ENCODE measurements at places on chromosomes 1 and 21.

DNA sequence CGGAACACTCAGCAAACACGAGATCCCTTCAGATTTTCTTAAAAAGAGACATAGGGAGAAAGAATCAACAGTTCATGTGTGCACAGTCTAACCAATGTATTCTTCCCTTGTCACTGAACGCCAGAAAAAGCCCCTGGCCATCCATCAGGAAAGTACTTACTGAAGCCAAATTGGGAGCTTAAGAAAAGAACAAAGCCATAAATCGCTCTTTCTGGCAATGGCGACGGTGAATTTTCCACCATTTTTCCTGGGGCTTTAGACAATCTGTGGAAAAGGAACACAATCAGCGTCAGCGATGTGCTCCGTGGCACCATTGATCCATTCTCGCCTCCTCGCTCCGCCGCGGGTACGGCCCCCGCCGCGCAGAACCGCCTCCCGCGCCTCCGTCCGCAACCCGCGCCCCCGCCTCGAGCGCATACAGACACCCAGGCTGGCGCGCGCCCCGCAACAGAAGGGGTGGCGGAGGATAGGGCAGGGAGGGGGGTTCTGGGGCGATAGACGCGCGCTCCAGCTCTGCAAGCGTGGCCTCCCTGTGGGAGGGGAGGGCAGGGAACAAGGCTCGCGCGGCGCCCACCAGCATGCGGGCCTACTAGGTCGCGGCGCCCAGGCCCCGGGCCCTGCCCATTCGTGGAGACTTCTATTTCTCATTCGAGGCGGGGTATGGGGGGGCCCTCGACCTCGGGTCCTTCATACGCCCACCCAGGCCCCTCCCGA, 440 bp downstream of the PIGP start:
- DNase-seq, result no peak

GRCh38 chr1:153535242-153536011, at the start of gene S100A6:
TSS of gene S100A6 (minus strand) at chr1:153535991. CDS start at chr1:153535339, 652 bp downstream.
- peak; percentile 85 for DNase-seq

- DNase-seq, result no peak
Observed at GRCh38 chr1:239261521-239261920, 124.8 kb upstream of the CHRM3 start.

DNA sequence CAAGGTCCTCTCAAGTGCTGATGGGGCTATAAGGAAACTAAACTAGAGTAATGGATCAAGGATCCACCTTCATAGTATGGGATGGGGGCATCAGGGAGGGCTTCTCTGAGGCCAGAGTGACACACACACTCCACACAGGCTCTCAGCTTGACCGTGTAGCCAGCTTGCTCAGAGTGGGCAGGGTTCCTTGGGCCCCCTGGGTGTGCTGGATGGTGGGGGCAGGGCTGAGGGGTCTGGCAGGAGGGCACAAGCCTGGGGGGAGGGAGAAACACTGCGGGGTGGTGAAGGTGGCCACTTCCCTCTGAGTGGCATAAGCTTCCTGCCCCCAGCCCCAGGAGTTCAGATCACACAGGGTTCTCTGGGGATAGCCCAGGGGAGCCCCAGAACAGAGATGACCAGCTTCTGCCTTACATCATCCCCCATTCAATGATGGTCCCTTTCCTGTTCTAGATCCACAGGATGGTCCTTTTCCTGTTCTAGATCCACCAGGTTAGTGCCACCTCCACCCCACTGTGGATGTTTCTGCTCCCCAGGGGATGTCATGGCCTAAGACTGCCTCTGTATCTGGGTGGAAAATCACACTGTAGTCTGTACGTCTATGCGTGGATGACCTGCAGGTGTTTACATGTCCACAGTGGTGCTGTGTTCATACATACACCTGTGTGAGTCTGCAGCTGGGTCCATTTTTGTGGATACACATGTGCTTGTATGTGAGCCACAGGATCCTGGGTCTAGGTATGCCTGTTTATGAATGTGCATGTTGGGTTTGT, 525.0 kb downstream of the PTPRU start:
- no peak for DNase-seq

- no peak for DNase-seq
Observed at GRCh38 chr21:27646691-27647090, 679.8 kb upstream of the ADAMTS5 start.

GRCh38 chr21:24729568-24729967, 877.7 kb downstream of the MRPL39 start:
- no peak for DNase-seq

- no peak for DNase-seq
Observed at GRCh38 chr1:175216444-175216843, 23.9 kb upstream of the KIAA0040 start.

GRCh38 chr1:162380061-162380846, 1.3 kb upstream of the C1orf226 start:
- DNase-seq, result no peak

DNA sequence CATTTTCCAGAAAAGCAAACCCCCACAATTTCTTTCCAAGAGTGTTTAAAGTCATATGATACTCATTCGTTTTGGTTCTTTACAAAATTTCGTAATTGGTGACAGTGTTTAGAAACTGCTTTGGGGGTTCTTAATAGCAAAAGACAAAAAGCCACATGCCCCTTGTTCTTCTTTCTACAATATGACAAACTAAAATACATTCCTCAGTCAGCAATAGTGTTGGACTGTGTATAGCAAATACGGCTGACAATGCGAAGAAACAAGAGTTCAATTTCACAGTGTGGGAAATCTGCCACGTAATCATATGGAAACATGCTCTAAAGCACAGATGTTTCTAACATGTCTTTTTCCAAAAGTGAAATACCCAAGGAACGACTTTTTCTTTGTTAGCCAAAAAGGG, 7.6 kb upstream of the IFNAR1 start:
- no peak for DNase-seq

DNA sequence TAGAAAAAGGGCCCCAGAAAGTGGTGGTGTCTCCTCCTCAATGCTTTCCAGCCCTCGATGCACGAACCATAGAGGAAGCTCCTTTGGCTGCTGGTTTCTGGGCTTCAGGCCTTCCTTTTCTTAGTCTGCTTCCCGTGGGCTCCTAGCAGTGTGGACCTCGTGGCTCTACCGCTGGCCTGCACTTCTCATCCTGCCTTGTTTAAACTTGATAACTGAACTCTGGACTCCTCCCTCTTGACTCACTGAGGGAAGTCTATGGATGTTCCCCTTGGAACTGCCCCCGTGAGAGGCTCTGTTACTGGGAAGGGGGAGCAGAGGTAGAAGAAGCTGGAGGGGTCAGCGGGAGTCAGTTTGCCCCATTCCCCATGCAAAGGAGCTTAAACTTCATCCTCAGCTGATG, 75.3 kb upstream of the WDR26 start:
- no peak for DNase-seq

- no peak for DNase-seq
Observed at GRCh38 chr1:14666373-14666772, 67.9 kb downstream of the KAZN start.

- DNase-seq, result no peak
Observed at GRCh38 chr1:185601189-185601588, 133.0 kb upstream of the HMCN1 start.

DNA sequence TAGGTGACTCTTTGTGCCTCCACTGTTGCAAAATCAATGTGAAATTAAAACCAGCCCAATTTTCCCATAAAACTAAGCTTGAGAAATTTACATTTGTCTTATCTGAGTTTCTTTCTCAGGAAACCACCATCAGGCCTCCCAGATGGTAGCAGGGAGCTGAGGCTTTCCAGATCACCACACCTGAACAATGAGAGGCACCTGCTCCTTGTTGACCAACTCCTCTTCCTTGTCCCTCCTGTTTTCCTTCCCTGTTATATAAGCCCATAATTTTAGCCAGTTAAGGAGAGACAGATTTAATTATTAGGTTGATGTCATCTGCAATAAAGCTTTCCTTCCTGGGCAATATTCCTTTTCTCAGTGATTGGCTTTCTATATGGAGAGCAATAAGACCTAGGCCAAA, 32.0 kb upstream of the C1orf185 start:
- DNase-seq, result no peak

DNA sequence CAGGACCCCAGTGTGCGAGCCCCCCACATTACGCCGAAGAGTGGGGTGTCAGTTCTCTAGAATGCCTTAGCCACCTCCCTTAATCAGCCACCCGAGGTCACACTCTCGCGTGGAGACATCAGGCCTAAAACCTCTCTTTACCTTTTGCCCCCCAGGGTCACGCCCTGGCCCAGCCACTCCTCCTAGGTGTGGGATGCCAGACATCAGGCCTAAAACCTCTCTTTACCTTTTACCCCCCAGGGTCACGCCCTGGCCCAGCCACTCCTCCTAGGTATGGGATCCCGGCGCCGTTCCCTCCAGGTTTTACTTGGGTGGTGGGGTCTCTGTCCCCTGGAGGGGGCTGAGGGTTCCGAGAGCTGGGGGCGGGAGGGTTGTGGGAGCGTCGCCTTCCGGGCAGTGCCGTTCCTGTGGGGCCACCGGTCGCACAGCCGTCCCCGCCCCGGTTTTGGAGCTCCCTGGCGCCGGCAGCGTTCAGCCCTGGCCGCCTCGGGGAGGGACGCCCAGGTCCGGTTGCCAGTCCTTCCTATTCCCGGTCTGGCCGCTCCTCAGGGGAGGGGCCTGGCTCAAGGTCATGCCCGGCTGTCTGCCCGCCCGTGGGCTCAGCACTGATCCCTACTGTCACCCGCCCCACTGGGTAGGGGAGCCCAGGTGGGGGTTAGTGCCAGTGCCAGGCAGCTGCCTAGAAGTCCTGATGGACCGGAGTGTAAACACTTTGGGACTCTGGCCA, 882 bp downstream of the VPS13D start:
- DNase-seq, result peak; percentile 86

DNA sequence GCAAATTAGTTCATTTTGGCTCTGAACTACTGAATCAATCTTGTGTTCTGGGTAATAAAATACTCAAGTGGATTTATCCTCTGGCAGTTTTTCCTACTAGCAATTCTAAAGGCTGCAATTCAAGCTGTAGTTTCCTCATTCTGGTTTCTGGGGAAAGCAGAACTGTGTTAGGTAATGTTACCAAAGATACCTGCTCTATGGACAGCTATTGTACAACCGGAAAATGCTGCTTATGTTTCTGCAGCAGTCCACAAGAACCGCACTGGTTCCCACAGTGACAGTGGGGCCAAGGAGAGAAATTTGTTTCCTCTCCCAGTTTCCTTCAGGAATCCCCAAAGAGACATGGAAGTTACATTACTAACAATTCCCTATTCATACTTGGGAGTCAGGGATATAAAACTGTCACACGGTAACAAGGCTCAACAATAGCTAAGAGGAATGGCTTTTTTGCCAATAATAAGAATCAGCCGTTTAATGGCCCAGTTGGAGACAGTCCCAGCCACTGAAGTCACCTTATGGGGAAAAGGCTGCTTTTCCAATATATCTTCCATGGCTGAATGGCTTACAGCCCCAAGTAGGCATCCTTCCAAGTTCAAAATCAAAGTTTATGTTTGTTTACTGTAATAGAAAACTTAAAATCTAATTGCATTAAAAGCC, 52.6 kb downstream of the PCNX2 start:
- no peak for DNase-seq

DNA sequence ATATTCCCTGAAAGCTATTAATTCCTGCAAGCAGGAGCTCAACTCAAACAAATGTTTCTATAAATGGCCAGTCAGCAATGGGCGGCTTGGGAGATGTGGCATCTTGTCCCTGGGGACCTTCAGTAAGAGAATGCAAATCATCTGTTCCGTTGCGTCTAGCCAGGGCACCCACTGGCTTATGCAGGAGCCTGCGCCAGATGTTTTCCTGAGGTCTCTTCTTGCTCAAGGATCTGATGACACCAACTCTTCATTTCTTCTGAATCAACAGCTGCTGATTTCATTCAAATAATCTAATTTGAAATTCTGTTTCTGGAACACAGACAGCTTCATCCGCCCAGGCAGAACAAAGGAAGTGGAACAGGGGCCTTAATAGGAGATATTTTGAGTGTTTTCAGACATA, 70.0 kb upstream of the AJAP1 start:
- DNase-seq, result no peak

DNA sequence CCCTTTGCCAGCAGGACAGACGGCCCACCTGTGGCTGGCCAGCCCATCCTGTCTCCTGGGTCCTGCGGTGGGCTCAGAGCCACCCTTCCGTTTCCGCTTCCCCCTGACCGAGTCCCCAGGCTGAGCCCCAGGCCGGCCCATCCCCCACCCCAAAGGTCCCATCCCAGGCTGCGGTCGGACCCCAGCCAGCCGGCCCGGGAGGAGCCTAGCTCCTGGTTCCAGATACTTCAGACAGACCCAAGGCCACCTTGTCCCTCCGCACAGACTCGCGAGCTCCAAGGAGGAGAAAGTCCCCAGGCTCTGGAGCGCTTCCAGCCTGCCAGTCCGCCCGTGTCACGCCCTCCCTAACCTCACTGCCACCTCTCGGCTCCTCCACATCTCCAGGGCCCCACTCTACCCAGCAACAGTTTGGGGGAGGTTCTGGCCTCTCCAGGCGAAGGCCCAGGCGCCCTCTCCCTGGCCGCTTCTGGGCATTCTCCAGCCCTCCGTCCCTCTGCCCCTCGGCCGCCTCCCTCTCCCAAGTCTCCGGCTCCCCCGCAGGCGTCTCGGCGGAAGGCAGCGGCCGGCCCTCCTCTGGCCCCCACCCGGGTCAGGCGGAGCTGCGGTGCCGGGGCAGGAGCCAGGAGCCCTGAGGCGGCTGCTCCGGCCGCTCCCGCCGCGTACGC, 835 bp downstream of the LRRN2 start:
- DNase-seq, result no peak

GRCh38 chr1:230745071-230745470, 2.1 kb upstream of the CAPN9 start:
- no peak for DNase-seq

DNA sequence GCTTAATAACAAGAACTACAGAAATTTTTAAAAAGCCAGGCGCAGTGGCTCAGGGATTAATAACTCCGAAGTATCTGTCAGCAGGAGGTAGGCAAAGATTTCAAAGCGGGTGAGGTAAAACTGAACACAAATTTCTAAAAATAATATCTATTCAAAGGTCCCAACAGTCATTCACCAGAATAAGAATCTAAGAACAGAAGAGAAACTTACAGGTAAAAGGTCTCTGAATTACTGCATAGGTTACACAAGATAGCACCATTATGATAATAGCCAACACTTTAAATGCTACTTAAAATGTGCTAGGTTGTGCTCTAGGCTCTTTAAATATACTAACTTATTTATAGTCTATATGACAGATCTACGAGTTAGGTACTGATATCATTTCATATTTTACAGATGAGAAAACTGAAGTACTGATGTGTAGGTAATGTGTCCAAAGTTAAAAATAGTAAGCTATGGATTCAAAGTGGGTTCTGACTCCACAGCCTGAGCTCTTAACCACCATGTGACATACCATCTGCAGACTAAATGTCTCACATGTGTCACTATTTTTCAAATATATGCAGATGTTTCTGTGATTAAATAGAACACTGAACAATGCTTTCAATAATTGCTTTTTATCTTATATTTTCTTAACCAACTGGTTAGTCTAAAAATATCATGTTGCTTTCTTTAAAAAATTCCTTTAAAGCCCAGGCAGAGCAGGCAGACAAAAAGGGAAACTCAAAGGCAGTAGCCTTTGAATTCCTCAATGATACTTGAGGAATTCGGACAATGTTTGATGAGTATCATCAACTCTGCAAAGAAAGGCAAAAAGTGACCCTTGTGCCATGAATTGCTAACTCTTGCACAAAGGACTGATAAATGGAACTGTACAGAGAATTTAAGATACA, 80.5 kb upstream of the TTC39A start:
- no peak for DNase-seq

All from lower lobe of right lung (tissue), 2 donors.